ENCODE measurements at places on chromosomes 12 and 14. TPM values are rescaled to one million over a fixed set of nuclear protein-coding genes. Genes with fewer than 3 reads are reported as not detected.

DNA sequence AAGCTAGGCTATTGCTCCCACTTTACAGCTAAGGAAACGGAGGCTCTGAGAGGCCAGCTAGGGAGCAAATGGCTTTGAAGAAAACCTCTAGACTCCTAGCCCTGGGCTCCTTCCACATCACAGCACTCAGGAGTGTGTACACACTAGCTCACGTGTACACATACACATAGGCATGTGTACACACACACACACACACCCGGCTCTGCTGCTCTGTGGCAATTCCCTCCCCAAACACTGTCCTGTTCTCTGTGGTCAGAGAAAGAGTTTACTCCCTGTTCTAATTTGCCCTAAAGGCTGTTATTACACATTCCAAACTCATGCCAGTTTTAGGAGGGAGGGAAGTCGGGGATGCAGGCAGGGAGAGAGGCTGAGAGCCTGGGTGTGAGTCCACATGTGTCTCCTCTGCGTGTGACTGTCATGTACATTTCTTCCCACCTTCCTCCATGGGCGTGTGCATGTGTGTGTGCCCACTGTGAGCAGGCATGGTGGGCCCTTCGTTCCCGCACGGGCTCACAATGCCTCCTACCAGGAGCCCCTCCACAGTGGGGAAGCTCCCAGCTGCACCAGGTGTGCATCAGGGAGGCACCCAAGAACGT, 14.2 kb downstream of the TRPV4 start:
- DNase-seq = no peak

DNA sequence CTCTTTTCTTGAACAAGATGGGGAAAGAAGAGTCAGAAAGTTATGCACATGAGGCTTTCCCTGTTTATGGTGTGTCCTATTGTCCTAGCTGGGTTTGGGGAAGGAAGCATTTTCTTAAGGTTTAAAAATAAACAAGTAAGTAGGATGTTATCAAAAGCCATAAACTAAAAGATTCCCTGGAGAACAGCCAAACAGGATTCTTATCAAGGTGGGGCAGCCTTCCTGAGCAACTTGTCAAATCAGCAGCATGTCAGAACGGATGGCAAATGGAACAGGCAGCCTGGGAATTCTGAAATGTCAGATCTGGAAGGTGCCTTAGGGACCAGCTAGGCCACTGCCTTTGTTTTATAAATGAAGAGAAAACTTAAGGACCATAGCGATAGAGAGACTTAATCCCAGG, 152.2 kb upstream of the RGS6 start:
- DNase-seq = no peak

DNA sequence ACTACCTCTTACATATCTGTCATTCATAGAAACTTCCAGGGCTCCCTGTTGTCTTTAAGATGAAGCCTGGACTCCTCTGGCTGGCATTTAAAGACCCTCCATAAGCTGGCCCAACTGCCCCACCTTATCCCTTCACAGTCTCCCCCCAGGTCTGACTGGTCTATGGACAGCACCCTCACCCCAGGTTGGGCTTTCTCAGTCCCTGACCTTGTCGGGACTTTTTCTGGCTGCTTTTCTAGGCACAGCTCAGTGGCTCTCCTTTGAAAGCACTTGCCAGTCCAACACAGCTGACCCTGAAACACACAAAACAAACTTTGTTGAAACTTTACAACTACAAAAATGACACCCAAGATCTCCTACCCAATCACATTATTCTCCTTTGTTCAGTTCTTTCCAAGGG, 13.9 kb upstream of the MYH7 start:
- peak; percentile 11 for DNase-seq

The TCL1B gene
- total RNA-seq = not detected

The KLRC3 gene
- 1.6 TPM for total RNA-seq

GRCh38 chr12:53224061-53224896, 7.7 kb downstream of the RARG start:
- no peak for DNase-seq

The KRT3 gene
- not detected for total RNA-seq

DNA sequence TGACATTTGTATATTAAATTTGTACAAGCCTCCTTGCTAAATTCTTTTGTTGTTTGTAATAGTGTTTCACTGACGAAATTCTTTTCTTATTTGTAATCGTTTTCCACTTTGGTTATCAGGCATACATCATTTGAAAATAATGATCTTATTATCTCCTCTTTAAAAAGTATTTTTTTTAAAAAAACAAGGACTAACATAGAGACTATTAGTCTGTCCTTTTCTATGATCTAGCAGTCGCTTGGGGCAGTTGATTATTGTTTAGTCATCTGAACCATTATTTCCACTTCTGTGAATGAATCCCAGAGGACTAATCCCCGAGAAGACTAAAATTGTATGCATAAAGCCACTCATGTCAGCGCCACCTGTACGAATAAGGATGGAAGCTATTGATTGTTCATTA, 11.5 kb downstream of the ADGRD1 start:
- no peak for DNase-seq

DNA sequence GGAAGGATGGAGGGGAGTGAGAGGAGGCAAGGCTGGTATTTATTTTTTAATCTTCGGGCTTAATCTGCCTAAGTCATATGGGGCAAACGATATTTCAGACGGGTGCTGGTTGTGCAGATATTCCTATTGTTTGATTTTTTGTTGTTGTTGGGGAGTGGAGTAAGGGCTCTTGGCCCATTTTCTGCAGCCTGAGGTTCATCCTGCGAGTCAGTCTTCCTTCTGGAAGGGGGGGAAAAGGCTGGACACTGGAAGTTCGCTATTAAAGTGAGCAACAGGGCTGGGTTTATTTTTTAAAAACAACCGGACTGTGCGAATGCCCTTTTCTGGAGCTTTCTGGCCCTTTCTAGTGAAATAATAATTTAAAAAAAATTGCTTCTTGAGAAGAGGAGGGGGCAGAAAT, 2.3 kb downstream of the NRXN3 start:
- DNase-seq = no peak

- DNase-seq = no peak
Measured at GRCh38 chr14:100658181-100658886, 68.4 kb upstream of the DLK1 start.

The PARP11 gene
- 5.1 TPM for total RNA-seq

The APOF gene
- not detected for total RNA-seq

- no peak for DNase-seq
Measured at GRCh38 chr12:128318341-128318740, 51.4 kb downstream of the TMEM132C start.

The ALG10B gene
- 5.2 TPM for total RNA-seq

The RAB15 gene
- total RNA-seq = 22.6 TPM

- no peak for DNase-seq
Measured at GRCh38 chr12:113237748-113238147, 16.5 kb downstream of the TPCN1 start.

- DNase-seq = peak; percentile 62
Measured at GRCh38 chr12:108804271-108804953, 53.0 kb downstream of the SSH1 start.

DNA sequence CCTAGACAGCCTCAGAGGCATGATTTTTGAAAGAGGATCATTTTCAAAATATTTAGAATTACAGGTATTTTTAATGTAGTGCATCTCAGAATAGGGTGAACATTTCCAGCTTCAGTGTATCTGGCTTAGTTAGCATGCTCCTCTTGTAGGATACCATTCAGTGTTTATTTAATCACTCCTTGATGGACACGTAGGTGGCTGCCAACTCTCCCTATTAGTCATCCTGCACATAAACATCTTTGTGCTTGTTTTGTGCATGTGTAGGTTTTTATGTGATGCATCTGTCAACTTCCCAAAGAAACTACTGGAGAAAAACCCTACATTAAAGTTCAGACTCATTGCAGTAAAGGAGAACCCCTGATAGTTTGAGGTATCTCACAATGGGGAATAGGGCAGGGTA, 52.5 kb upstream of the RBM19 start:
- no peak for DNase-seq

The MGP gene
- 116 TPM for total RNA-seq

GRCh38 chr12:54032627-54033100, at the start of gene HOXC5:
TSS of gene HOXC5 (plus strand) at chr12:54033050. CDS start at chr12:54033123, 73 bp downstream.
- DNase-seq = peak; percentile 50

The PTMS gene
- 53.4 TPM for total RNA-seq
